ENCODE measurements at places on chromosomes 7 and 10. TPM values are rescaled to one million over a fixed set of nuclear protein-coding genes. Genes with fewer than 3 reads are reported as not detected.

ZC3HAV1L gene
- total RNA-seq, result 10.9 TPM

CD36 gene
- total RNA-seq, result 152 TPM

SNX13 gene
- 51.2 TPM for total RNA-seq

ZNF853 gene
- total RNA-seq, result 11.9 TPM

WIPF3 gene
- total RNA-seq, result 20.8 TPM

GRCh38 chr7:40000734-40001315 is 50.8 kb downstream of the CDK13 start:
- DNase-seq, result no peak

GRCh38 chr7:158432369-158433341 is 155.0 kb downstream of the PTPRN2 start:
- DNase-seq, result peak; percentile 54

DNA sequence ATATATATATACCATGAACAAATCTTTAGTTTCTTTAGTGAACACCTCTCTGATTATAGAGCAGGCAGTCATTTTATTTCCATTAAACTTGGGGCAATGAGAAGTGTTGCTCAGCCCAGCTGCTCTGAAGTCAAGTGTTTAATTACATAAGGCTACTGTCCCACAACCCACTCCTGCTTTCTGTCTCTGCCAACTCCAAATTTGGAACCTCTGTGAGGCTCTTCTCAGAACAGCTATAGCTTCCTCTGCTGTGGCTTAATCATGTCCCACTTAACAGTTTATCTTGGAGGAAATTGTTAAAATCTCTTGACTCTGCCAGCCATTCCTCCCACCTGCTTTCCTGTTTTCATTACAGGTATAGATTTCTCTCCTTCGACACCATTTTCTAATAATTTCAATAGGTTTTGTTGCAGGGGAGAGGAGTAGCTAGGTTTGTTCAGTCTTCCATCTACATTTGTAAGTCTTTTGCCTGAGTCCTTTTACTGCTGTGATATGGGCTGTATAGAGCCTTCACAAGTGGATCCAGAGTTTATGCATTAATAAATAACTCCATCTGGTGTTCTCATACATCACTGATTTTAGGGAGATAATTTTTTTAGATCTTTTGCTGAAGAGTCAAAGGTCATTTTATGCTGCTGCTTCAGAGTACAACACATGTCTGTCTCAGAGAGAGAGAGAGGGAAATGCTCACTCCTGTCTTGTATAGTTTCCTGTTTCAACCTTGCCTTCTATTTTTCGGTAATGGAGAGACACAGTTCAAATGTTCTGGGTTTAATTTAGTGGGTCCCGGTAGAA is 170.4 kb downstream of the WNT2 start:
- DNase-seq, result no peak

DNA sequence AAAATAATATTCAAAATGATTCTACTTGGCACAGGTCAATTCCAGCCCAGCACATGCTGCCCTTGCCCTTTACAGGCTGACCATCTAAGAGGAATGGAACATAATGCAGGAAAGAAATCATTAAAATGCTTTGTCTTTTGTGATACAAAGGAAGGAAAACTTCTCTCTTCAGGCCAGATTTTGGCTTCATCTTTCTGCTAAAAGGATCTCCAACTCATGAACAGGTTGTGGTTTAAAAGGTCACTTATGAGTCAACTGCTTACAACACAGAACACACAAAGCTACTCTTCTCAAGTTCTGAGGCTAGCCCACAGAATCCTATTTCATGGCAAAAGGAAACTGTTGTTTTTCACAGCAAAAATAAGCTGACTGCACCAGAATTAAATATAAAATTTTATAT is 197.1 kb downstream of the DOCK4 start:
- no peak for DNase-seq

- DNase-seq, result no peak
Observed at GRCh38 chr10:47181052-47181849, 118.7 kb upstream of the GDF10 start.

DNA sequence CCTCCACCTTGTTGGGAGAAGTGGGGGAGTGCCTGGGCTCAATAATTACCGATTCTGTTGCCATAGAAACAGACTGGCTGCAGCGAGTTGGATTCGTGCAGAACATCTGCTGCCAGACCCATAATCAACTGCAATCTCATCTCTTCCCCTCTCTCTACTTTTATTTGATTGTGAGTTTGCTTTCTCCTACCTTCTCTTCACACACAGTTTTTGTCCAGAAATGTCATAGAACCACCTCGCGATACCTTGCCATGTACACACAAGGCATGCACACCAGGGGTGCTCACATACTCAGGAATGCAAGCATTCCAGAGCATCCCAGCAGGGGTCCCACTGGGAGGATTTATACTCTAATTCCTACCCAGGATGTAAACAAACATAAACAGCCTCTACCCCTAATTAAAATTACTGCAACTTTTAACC is 262.2 kb upstream of the AOAH start:
- DNase-seq, result no peak

DNA sequence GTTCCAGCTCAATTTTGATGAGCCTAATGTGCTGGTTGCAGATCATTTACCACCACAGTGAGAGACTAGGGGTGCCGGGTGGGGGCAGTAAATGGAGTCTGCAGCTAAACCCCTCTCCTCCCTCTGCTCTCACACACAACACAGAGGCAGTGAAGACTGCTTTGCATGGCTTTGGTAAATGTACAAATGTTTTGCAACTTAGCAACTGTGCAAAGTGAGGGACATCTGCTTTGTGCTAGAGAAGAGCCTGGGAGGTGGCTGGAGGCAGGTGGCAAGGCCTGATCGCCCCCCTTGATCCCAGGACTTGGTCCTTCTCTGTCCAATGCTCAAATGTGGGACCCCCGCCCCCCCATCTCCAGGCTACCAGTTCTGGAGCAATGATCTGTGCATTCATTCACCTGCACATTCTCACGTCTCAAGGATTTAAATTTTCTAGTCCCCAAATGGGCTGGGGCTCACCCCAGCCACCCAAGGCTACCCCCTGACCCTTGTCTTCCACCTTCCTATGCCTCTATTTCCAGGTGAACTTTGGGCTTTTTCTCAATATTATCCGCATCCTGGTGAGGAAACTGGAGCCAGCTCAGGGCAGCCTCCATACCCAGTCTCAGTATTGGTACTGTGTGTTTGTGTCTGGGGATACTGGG is 11.6 kb downstream of the GHRHR start:
- peak; percentile 44 for DNase-seq

GRCh38 chr10:34295142-34295548 is 520.0 kb downstream of the PARD3 start:
- no peak for DNase-seq
